ENCODE measurements at places on chromosomes 3 and 15.

DNA sequence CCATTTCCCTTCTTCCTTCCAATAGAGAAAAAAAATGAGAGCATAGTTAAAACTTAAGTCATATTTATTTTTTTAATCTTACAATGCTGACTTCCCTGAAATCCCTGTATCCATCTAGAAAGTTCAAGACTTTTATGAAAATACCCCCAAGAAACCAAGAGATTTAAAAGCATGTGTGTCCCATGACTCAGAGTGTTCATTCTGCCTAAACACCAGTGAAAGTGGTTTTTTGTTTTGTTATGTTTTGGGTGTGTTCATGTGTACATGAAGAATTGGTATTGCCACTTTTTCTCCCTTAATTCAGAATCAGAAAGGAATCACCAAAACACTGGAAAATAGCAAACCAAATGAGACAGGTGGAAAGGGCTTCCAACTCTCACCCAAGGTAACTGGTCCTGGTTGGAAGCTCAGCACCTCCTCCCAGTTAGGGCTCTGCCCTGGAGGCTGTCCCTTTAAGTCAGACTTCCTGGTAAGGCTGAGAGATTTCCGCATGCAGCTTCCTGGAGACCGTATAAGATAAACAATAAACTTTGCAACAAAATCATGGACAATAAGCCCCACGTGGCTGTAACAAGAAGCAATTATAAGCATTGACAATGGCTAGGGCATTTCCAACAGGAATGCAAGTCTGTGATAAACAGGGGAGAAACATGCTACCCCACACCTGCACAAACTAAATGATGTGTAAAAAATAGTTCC, 121.9 kb upstream of the ARHGEF3 start:
- no peak for DNase-seq

- DNase-seq: no peak
Observed at GRCh38 chr3:43296565-43296964, 10.2 kb downstream of the SNRK start.

DNA sequence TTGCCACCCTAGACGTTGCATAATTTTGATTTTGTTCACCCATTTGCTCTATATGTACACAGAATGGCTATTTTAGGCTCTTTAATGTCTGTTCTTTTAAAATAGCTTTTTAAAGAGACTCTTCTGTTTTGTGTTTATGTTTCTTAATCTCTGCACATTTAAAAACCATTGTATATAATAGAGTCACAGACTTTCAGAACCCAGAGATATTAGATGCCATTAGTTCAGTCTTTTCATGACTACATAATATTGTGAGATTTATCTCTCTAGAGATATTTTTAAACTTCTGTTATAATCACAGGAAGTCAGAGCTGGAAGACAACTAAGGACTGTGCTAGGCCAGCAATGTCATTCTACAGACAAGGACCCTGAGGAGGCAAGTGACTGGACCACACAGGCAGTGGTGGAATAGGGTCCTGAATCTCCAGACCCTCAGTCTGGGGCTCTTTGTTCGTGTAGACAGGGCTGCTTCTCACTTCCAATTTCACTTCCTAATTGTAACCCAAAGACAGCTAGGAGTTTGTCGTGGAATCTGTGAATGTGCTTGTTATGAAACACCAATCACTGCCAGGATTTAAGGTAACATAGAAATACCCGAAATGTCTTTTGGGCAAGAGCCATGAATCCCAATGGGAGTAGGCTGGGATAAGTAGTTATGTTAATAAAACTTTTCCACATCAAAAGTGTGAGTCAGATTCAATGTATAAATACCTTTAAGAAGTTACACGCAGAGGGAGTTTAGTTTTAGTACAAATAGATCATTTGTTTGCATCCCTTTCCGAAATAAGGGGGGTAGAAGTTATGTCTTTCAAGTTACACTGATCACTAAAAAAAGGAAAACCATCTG, 165.2 kb upstream of the ROPN1 start:
- DNase-seq: no peak

- no peak for DNase-seq
Observed at GRCh38 chr3:36843065-36844051, 79.0 kb upstream of the DCLK3 start.

DNA sequence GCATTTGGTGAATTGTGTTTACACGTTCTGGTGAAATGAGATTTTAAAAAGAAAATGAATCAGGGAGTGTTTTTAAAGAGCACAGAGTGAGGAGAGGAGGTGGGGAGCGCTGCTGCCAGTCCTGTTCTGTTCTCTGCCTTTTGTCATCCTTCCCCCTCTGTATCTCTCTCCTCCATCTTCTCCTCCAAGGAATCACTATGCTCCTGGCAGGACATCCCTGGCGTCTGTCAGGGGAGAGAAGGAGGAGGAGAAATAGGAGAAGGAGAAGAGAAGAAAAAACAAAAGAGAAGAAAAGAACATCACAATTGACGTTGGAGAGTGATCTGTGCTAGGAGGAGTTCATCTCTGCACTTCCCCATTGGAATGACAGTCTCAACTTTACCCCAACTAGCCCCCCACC, 627.6 kb upstream of the TBL1XR1 start:
- DNase-seq: peak; percentile 81

DNA sequence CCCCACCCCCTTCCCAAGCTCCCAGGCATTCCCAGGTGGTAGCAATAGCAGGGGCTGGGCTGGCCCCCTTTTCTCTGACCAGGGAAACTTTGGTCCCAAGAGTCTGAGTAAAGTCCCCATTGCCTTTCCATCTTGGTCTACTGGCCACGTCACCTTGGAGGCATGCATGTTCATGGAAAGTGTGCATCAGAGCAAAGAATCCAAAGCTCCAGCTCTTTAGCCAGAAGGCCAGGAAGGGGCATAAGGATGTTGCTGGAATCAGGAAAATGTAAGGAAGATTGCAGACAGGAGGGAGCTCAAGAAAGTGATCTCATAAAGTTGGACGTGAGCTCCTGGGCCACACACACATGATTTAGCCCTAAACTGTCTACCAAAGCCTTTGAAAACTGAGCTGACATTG, 63.6 kb downstream of the KBTBD12 start:
- no peak for DNase-seq

- DNase-seq: peak; percentile 5
Observed at GRCh38 chr15:99447497-99448371, 118.0 kb upstream of the MEF2A start.

- no peak for DNase-seq
Observed at GRCh38 chr3:187290503-187290902, 1.0 kb downstream of the MASP1 start.

DNA sequence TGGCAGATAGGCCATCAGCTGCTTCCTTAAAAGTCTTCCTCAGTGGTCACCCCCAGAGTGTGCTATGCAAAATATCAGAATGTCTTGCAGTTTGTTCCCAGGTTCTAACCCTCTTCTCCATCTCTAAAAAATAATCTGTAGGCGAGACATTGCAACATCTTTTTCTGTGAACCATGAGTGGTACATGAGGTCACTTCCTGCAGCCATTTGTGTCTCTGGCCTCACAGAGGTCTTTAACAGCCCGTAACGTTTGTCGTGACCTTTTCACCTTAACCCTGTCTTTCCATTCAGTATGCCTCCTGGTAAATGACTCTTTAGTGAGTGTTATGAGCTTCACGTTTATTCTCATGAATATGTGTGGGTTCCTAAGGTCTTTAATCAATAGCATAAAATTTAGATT, 145.4 kb downstream of the KLHL25 start:
- no peak for DNase-seq

GRCh38 chr3:117692416-117692995, 982.9 kb downstream of the TUSC7 start:
- no peak for DNase-seq

GRCh38 chr15:70605606-70606410, 157.6 kb downstream of the UACA start:
- DNase-seq: no peak

GRCh38 chr3:22231061-22231460, 480.1 kb upstream of the ZNF385D start:
- DNase-seq: no peak

- DNase-seq: no peak
Observed at GRCh38 chr3:110420158-110420641, 651.4 kb upstream of the NECTIN3 start.

- no peak for DNase-seq
Observed at GRCh38 chr15:31456354-31457060, 129.9 kb downstream of the KLF13 start.

DNA sequence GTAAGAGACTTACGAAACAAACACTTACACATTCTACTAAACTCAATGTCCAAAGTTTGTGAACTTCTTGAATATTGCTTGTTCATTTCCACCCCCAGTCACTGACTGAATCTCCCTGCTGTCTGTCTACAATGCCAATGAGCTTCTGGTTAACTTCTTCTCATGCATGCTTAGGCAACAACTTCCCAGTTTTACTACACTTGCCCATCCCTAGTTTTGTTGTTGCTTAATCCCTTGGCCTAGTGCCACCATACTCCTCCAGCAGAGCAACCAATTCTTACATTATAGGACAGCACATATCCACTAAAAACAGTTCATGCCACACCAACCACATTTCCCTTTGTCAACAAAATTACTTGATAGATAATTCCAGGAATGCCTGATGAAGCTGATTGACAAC, 40.9 kb upstream of the CCR2 start:
- DNase-seq: no peak

- DNase-seq: no peak
Observed at GRCh38 chr3:123158330-123158729, 43.4 kb upstream of the SEC22A start.

- no peak for DNase-seq
Observed at GRCh38 chr3:52528586-52529375, 4.9 kb downstream of the NT5DC2 start.

GRCh38 chr3:60884005-60884404, 367.2 kb downstream of the FHIT start:
- no peak for DNase-seq

GRCh38 chr3:194816748-194817591, 131.3 kb downstream of the FAM43A start:
- DNase-seq: no peak

DNA sequence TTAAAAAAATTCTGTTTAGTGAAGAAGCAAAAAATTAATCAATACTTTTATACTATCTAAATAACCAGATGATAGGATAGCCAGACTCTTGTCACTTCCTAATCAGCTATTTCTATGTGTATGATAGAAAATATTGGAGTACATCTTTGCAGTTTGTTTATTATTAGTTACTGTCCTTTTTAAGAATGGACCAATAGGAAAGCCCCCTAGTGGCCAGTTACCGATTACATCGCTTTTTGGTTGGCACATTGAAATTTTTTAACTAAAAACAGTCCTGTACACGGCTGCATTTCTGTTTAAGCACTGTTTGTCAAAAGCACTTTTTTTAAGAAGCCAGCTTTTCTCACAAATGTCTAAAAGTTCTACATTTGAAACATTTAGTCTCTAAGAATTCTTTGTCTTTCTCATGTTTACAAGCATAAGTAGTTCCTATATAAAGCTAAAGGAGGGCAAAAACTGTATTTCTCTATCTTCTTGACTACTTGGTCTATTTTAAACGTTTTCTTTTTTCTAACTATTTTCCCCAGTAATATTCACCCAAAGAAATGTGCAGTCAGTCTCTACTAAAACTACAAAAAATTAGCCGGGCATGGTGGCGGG, 253.2 kb upstream of the LRTM1 start:
- DNase-seq: peak; percentile 21

DNA sequence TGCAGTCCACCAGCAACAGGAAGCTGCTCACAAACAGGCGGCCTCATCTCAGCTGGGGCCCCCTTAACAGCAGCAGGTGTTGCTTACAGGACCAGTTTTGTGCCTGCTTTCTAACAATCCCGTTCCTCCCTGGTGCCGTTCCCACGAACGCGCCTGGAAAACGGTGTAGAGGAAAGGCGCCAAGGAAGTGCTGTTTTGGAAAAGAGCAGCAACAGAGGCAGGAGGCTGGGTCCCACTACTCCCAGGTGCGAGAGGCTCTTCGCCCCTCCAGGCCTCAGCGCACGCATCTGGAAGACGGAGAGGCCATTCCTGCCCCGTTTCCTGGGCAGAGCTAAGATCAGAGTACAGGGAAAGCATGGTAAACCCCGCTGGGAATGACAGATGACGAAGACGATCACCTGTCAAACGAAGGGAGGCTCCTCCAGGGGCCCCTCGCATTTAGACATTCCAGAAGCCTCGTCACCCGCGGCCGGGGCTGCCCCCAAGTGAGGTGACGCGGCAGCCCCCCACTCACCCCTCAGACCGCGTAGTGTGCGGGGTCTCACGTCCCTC, 603 bp downstream of the SCAPER start:
- peak; percentile 33 for DNase-seq

GRCh38 chr15:85730001-85730820, 64.5 kb downstream of the KLHL25 start:
- peak; percentile 40 for DNase-seq

- no peak for DNase-seq
Observed at GRCh38 chr3:44409640-44410410, 67.6 kb downstream of the ZNF445 start.

- no peak for DNase-seq
Observed at GRCh38 chr3:195548987-195549386, 5.9 kb upstream of the PPP1R2 start.

DNA sequence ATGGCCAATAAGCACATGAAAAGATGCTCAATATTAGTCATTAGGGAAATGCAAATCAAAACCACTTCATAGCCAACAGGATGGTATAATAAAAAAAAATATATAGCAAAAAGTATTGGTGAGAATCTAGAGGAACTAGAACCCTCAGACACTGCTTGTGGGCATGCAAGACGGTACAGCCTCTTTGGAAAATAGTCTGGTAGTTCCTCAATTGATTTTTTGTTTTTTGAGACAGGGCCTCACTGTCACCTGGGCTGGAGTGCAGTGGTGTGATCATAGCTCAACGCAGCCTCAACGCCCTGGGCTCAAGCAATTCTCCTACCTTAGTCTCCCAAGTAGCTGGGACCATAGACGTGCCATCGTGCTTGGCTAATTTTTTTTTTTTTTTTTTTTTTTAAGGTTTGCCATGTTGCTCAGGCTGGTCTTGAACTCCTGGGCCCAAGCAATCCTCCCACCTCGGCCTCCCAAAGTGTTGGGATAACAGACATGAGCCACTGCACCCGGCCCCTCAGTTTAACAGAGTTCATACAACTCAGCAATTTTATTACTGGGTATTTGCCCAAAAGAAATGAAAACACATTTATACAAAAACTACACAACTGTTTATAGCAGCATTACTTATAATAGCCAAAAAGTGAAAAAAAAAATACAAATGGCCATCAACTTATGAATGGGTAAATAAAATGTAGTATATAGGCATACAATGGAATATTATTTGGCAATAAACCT, 5.1 kb downstream of the PRC1 start:
- DNase-seq: no peak

GRCh38 chr15:75123395-75123794, 78.3 kb upstream of the C15orf39 start:
- no peak for DNase-seq

GRCh38 chr3:184015381-184016019, 2.2 kb downstream of the ABCC5 start:
- DNase-seq: no peak

GRCh38 chr15:57388464-57388863, 12.2 kb downstream of the CGNL1 start:
- no peak for DNase-seq

DNA sequence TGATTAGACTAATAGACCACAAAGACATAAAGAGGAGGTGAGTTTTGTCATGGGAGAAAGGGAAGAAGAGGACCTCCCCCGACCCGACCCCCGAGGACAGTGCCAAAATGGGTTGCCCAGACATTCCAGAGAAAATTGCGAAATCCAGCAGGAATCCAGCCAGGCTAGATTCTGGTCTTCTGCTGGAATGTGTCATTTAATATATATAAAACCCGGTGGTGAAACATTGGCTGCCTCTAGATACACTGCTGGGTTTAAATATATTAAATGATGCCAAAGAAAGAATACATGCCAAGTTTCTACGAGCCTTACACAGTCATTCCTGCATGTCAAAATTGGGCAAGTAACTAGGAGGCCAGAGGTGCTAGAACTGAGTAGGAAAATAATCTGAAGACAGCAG, 45.3 kb upstream of the SPESP1 start:
- DNase-seq: no peak
